ENCODE measurements at places on chromosomes 2 and 18. TPM values are rescaled to one million over a fixed set of nuclear protein-coding genes. Genes with fewer than 3 reads are reported as not detected.

DNA sequence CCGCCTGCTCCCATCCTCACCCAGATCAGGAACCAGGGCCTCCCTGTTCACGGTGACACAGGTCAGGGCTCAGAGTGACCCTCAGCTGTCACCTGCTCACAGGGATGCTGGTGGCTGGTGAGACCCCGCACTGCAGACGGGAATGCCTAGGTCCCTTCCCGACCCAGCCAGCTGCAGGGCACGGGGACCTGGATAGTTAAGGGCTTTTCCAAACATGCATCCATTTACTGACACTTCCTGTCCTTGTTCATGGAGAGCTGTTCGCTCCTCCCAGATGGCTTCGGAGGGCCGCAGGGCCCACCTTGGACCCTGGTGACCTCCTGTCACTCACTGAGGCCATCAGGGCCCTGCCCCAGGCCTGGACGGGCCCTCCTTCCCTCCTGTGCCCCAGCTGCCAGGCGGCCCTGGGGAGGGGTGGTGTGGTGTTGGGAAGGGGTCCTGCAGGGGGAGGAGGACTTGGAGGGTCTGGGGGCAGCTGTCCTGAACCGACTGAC, 31.7 kb downstream of the GPC1 start:
- DNase-seq = peak; percentile 77

DNA sequence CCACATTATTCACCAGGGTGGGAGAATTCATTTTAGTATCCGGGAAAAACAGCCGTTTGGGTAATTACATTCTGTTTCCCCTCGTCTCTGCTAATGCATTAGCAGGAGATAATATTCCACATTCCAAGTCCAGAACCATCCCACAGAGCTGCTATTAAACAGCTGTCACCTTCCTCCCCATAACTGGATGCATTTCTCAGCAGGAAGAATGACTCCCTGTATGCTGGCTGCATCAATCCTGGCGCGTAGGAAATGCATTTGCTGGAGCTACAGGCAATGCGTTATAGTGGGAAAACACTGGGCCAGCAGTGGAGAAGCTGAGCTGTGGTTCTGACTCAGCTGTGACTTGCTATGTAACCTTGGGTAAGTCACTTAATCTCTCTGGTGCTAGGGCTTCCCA, 246.0 kb downstream of the CLIP4 start:
- no peak for DNase-seq

DNA sequence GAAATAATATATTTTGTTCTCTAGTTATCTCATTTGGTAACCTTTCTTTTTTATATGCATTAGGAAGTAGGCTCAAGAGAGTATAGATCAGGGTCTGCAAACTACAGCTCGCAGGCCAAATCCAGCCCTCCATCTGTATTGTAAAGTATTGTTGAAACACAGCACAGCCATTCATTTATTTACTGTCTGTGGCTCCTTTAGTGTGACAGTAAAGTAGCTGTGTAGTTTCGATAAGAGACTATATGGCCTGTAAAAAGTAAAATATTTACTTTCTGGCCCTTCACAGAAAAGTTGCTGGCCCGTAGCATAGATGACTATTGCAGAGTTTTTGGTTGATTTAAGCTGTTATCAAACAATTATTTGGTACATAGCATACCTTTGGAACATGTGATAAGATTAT, 67.6 kb downstream of the MIB1 start:
- DNase-seq = no peak

DNA sequence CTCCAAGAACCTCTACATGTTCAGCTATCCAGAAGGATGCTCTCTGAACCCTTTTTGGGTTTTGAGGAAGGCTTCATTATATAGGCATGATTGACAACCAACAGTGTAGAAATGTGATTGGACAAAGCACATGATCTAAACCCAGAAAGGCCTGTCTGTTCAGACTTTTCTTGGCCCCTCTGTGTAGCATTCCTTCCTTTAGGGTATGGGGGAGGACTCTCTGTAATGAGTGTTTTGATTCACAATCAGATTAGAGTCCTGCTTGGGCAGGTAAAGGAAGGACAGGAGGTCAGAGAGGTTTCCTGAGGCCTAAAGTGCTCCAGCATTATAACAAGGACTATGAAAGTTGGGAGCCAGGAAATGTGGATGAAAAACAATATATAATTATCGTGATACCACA, 13.6 kb downstream of the GULP1 start:
- no peak for DNase-seq

- no peak for DNase-seq
Measured at GRCh38 chr2:77999376-77999775, 477.2 kb upstream of the LRRTM4 start.

- peak; percentile 36 for DNase-seq
Measured at GRCh38 chr2:119724656-119725485, 34.9 kb upstream of the PTPN4 start.

DNA sequence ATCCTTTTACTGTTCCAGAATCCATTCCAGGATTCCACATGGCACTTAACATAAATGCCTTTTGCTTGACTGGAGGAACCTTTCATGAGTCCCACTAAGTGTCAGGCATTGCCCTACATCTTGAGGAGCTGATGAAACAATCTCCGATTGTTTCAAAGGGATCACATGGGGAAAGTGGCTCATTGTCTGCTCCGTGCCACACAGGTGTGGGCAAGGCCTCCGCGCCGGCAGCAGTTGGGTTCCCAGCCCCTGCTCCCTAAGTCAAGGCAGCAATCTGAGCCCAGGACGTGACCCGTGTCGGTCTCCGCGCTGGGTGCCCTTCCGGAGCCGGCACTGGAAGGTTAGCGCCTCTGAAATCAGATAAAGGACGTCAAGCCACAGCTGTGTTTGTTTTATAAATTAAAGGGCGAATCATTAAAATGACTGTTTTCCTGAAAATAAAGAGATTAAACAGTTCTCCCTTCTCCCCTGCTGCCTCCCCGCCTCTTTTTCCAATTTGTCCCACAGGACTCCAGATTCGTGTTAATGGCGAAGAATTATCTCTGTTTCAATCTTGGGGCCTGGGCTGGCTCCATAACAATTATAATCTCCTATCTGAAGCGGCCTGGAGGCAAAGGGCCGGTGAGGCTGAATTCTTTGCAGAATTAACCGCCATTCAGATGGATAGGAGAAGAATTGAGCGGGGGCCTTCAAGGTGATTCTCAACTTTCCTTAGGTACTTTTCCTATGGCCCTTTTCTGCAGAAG, 84.3 kb upstream of the FZD7 start:
- DNase-seq = peak; percentile 48

GRCh38 chr2:168181825-168182224, 65.6 kb downstream of the STK39 start:
- DNase-seq = no peak

GRCh38 chr2:145260081-145260480, 740.2 kb upstream of the ZEB2 start:
- no peak for DNase-seq

DNA sequence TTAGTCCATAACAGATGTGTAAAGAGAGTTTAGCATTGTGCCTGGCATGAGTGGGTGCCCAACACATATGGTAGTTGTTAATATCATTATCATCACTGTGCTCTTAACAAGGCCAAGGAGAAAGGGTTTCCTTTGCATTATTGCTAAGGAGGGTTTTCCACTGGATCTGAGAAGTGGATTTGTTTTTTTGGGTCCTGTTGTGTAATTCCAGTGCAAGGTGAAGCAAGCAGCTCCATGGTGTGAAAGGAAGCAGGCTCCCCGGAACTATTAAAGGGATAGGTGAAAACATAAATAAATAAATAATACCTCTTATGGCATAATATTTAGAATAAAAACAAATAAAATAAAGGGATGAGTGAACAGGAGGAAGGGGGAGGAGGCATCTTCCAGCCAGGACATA, 65.3 kb downstream of the MTCL1 start:
- no peak for DNase-seq

- no peak for DNase-seq
Measured at GRCh38 chr18:10147226-10147625, 233.4 kb downstream of the VAPA start.

- no peak for DNase-seq
Measured at GRCh38 chr18:53503914-53504441, 720.5 kb downstream of the MBD2 start.

DNA sequence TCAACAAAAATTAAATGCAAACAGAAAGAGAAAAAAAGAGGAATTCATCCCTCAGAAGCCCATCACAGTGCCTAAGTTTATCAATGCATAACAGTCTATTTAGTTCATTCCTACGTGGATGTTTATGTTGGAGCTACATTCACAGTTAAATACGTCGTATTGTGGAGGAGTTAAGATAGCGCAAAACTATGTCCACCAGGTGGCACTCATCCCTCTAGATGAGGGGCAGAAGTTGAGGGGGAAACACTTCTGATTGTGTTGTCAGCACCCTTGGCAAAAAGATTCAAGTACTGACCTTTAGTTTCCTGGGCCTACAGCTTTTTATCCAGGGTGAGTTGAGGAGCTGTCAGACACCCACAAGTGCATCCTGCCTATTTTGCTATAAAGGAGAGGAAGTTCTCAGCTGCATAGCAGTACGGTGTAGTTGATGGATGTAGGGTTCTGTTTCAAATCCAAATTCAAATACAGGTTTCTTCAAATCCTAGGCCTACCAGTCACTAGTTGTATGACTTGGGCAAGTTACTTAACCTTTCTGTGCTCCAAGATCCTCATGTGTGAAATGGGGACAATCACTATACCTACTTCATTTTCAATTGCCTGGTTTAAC, 26.8 kb upstream of the MYO1B start:
- DNase-seq = no peak

DNA sequence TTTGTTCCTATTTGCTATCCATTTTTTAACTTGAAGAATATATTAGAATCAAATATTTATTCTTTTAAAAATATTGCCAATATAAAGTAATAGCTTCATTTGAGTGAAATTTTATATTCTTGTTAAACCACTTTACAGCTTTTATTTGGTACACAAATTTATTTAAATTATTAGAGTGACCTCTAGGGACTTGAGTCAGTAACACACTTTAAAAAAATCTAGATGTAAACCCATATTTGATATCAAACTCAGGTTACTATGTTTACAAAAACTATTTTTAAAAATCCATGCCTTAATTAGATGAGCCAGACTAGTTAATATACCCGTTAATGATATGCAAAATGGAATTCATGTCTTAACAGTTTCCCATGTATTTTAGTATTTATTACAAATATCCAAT, 134.6 kb downstream of the MAP4K4 start:
- DNase-seq = no peak

- no peak for DNase-seq
Measured at GRCh38 chr2:164896226-164896625, 54.6 kb upstream of the COBLL1 start.

- no peak for DNase-seq
Measured at GRCh38 chr2:220353897-220354296, 726.5 kb downstream of the SLC4A3 start.

DNA sequence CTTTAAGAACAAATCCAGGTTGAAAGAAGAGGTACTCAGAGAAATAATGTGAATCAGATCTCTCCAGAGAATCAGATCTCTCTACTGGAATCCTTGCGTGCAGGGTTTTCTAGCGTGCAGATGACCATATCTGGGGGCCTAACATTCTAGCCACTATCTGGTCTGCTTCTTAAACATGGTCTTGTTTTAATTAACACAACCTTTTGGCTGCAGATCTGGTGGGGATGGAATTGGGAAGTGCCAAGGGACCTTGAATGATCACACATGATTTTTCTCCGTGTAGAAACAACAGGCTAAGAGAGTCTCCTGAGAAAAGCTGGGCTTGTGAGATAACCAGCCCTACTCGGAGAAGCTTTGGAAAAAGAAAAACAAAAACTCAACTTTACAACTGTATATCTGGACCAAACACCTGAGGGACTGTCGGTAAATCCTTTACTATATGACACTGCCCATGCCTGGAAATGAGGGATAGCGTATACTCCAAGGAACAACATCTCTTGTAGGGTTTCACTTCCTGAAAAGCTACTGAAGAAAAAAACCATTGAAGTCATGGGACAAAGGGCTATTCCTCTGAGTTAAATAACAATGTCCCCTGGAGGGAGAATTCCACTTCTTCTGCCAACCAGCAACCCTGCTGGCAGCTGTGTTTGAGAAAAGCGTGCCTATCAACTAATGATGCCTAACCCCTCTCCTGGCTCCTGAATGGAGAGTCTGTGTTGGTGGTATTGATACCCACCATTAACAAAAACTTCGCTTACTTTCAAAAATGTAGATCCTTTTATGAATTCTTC, 171.0 kb upstream of the REV1 start:
- DNase-seq = no peak

DNA sequence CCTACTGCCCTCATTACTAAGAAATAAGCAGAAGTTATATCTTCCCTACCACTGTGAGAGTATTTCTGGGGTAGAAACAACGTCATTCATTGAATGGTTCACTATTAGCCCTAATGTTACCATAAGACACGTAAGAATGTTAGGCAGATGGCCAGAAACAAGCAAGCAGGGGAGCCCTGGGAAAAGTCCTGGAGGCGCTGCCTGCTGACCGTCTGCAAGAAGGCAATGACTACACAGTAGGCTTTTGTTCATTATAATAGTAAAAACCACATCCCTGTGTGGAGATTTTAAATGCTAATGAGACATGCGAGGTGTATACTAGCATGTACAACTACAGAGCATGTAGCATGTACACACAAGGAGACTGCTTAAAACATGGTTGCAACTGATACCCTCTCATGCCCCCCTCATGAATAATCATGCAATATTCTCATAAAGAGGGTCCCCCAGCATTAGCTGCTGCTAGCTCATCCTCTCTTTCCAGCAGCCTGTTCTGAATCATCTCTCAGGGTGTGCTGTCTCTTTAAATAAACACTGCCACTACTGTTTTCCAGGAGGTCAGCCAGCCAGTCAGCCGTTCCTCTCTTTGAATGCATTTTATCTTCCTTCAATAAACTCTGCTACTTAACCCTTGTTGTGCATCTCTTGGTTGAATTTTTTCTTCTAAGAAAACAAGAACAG, 23.6 kb downstream of the SUCLG1 start:
- no peak for DNase-seq

- no peak for DNase-seq
Measured at GRCh38 chr2:46346719-46347118, 49.5 kb downstream of the EPAS1 start.

- DNase-seq = no peak
Measured at GRCh38 chr18:66457245-66457644, 146.6 kb downstream of the CDH19 start.

DNA sequence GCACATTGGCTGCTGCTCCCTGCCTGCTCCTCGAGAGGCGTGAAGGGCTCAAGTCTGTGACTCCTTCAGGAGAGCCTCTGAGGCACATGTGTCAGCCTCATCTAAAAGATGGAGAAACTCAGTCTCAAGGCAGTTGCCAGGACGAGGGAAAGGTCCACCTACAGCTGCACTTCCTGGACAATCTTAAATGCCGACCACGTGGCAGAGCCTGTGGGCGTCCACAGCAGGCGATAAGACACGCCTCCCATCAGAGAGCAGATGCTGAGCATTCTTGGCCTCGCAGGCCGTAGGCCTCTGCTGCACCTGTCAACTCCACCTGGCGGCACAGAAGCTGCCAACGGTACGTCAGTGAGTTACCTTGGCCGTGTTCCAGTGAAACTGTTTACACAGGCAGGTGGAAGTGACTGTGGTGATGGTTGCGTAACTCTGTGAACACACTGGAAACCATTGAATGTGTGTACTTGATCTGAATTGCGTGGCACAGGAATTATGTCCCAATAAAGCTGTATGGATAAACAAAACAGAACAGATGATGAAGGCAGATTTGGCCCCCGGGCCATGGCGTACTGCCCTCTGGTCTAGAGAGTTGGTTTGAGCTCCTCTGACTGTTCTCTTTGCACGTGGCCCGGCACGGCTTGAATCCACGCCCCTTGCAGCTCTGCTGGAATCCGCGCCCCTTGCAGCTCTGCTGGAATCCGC, 114.5 kb downstream of the RNF144A start:
- no peak for DNase-seq

The CFAP65 gene
- total RNA-seq = not detected

The SFTPB gene
- not detected for total RNA-seq

The CNTNAP5 gene
- total RNA-seq = not detected

The CD8B2 gene
- not detected for total RNA-seq

The CYP1B1 gene
- 135 TPM for total RNA-seq

The HOXD8 gene
- not detected for total RNA-seq

The CRACDL gene
- 17.0 TPM for total RNA-seq

The GCG gene
- 0.31 TPM for total RNA-seq
